ENCODE measurements at places on chromosomes 5 and 9.

GRCh38 chr5:158414333-158414762 lies 555.4 kb upstream of the CLINT1 start:
- no peak overlapping the region for H3K27ac ChIP-seq
- H3K36me3 ChIP-seq, result no peaks in the 10 kb centered on the region
- no peak for DNase-seq
- H3K4me3 ChIP-seq, result no peak overlapping the region
- no peaks in the 10 kb centered on the region for H3K4me1 ChIP-seq

DNA sequence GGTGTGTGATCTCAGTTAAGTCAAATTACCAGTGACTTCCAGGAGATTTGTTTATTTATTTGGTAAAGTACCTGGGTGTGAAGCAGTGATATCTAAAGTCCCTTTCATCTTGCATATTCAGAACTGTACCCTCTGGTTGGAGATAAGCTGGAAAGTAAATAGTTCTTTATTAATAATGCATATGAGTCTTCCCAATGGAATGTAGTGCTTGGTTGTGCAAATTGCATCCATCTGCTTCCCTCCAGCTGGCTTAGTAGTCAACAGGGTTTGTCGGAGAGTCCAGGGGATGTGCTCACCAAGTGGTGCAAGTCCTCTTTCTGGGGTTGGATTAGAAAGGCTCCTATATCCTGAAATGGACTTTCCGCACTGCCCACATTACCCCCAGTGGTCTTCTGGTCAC lies 42.0 kb downstream of the TRPM3 start:
- no peak overlapping the region for H3K4me3 ChIP-seq
- no peaks in the 10 kb centered on the region for H3K4me1 ChIP-seq
- H3K27me3 ChIP-seq, result no peaks in the 10 kb centered on the region

- no peaks in the 10 kb centered on the region for H3K36me3 ChIP-seq
- no peaks in the 10 kb centered on the region for H3K27me3 ChIP-seq
- H3K4me3 ChIP-seq, result no peak overlapping the region
- no peak overlapping the region for H3K27ac ChIP-seq
- no peak for DNase-seq
Observed at GRCh38 chr9:29203244-29203930, 1630.1 kb upstream of the C9orf72 start.

DNA sequence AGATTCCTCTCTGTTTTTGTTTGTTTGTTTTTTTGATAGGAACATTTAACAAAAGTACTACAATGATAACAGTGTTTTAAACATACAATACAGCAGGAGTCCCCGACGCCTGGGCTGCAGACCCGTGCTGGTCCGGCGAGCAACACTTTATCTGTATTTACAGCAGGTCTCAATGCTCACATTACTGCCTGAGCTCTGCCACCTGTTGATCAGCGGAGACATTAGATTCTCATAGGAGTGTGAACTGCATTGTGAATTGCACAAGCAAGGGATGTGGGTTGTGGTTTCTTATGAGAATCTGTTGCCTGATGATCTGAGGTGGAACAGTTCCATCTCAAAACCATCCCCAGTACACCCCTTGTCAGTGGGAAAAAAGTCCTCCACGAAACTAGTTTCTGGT lies 1068.5 kb upstream of the CDH10 start:
- H3K27me3 ChIP-seq, result no peaks in the 10 kb centered on the region
- no peaks in the 10 kb centered on the region for H3K4me1 ChIP-seq
- no peak for DNase-seq
- H3K27ac ChIP-seq, result no peak overlapping the region

- no peak overlapping the region for H3K27ac ChIP-seq
- H3K36me3 ChIP-seq, result no peaks in the 10 kb centered on the region
- no peak overlapping the region for H3K4me3 ChIP-seq
- H3K27me3 ChIP-seq, result no peaks in the 10 kb centered on the region
Observed at GRCh38 chr5:158643840-158644239, 455.9 kb downstream of the EBF1 start.

GRCh38 chr5:97243353-97243752 lies 60.3 kb upstream of the RIOK2 start:
- H3K4me3 ChIP-seq, result no peak overlapping the region
- H3K27ac ChIP-seq, result no peak overlapping the region
- no peak for DNase-seq
- H3K36me3 ChIP-seq, result no peaks in the 10 kb centered on the region
- no peaks in the 10 kb centered on the region for H3K4me1 ChIP-seq
- H3K27me3 ChIP-seq, result no peaks in the 10 kb centered on the region
